ENCODE measurements at places on chromosomes 16 and 17.

DNA sequence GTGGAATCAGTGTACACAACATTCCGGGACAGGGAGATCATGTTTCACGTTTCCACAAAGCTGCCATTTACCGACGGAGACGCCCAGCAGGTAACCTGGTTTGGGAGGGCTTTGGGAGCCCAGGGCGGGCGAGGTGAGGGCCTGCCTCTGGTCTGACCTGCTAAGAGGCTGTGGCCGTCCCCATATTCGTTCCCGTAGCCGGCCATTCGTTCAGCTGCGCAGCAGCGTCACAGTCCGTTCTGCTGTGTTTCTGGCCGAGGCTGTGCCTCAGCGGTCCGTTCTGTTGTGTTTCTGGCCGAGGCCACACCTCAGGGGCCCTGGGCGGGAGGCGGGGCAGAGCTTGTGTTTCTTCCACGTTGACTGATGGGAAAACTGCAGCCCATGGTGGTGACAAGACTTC lies 68.0 kb downstream of the OR1D5 start:
- no peak overlapping the region for H3K4me3 ChIP-seq
- no peaks in the 10 kb centered on the region for H3K27me3 ChIP-seq
- no peak for DNase-seq
- H3K4me1 ChIP-seq = no peaks in the 10 kb centered on the region
- H3K27ac ChIP-seq = peak overlapping the region; percentile 77

DNA sequence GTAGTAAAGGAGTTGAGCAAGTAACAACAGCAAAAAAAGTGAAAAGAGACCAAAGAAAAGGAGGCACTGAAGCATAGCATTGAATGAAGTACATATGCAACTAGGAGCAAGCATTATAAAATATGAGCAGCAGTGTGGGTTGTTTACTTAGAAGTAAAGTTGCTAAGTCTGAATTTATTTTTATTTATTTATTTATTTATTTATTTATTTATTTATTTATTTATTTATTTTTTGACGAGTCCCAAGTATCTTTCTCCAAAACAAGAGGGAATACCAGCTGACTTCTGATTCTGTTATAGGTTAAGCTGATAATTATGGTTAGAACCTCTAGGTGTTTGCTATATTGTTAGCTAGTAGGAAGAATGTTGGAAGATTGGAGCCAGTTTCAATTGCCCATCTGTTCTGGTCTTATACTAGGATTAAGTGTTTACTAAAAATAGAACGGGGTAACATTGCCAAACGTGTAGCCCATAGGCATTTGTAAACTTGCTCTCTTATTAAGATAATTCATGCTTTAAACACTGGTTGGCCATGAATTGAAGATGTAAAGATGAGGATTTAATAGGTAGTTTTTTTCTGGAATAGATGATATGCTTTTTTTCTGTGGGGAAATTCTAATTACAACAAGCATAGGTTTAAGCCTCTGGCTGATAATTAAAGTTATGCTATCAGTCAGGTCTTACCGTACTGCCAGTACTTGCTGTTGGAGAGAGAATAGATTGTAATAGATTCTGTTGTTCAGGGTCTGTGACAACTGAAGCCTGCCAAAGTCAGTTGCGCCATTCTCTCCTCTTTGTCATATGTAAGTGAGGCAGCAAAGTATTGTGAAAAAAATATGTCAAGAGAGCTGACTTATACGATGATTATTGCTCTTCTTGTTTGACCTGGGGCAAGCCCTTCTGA lies 66.7 kb downstream of the PPM1E start:
- H3K4me3 ChIP-seq = no peak overlapping the region
- H3K27ac ChIP-seq = no peak overlapping the region

DNA sequence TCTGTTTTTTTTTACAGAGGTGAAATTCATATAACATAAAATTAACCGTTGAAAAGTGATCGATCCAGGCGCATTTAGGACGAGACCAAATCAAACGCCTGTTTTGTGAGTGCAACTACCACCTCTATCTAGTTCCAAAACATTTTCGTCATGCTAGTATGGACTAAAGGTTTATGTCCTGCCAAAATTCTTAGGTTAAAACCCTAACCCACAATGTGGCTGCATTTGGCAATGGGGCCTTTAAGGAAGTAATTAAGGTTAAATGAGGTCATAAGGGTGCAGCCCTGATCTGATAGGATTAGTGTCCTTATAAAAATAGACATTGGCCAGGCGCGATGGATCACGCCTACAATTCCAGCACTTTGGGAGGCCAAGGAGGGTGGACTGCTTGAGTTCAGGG lies 32.8 kb upstream of the RCVRN start:
- peaks cover 18% of the 10 kb centered on the region for H3K36me3 ChIP-seq
- H3K27ac ChIP-seq = no peak overlapping the region
- H3K4me3 ChIP-seq = no peak overlapping the region
- H3K27me3 ChIP-seq = no peaks in the 10 kb centered on the region
- DNase-seq = no peak
- H3K4me1 ChIP-seq = no peaks in the 10 kb centered on the region

DNA sequence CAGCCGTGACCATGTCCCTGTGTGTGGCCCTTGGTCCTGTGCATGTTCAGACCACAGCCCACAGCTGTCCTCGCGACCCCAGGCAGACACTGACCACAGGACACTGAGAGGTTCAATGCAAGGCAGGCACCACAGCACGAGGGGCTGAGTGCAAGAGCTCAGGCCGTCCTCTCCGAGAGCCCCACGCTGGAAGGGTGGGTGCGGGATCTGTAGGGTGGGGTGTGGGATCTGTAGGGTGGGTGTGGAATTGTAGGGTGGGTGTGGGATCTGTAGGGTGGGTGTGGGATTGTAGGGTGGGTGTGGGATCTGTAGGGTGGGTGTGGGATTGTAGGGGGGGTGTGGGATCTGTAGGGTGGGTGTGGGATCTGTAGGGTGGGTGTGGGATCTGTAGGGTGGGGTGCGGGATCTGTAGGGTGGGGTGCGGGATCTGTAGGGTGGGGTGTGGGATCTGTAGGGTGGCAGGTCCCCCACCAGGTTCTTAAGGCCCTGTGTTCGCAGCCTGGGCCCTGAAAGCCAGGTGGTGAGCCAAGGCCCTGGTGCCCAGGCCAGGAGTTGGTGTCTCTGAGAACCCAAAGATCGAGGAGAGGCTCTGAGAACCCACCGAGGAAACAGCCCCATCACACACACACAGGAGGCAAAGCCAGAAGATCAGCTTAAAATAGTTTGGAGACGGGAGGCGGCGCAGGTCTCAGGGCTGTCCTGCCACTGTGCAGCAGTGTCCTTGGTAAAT lies 48.2 kb downstream of the METRNL start:
- H3K27me3 ChIP-seq = peaks cover 13% of the 10 kb centered on the region
- H3K4me1 ChIP-seq = peaks cover 29% of the 10 kb centered on the region
- no peak overlapping the region for H3K4me3 ChIP-seq
- DNase-seq = no peak

GRCh38 chr17:5958850-5959249 lies 111.3 kb upstream of the WSCD1 start:
- H3K27me3 ChIP-seq = peaks cover 46% of the 10 kb centered on the region
- DNase-seq = no peak
- no peak overlapping the region for H3K4me3 ChIP-seq
- no peaks in the 10 kb centered on the region for H3K4me1 ChIP-seq
- H3K36me3 ChIP-seq = peaks cover 4% of the 10 kb centered on the region

DNA sequence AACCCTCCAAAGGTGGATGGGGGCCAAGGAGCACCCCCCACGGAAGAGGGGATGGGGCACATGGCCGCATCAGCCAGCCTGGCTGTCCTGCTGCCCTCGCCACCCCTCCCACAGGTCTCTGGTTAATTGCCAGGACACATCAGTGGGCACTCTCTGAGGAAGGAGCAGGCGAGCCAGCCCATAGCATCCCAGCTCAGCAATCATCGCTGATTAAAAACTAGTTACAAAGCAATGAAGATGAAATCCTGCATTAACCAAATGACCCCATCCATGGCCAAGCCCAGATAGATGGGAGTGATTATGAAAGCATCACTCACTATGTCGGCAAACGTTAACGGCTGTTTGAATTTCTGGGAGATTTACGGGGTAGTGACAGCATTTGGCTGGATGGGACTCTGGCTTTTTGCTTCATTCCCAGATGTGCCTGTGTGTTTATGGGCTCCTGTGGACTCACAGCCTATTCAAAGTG lies 45.3 kb downstream of the CCDC182 start:
- no peak overlapping the region for H3K4me3 ChIP-seq
- peaks cover 5% of the 10 kb centered on the region for H3K36me3 ChIP-seq
- no peaks in the 10 kb centered on the region for H3K27me3 ChIP-seq

GRCh38 chr16:17602678-17603077 lies 131.9 kb upstream of the XYLT1 start:
- peak; percentile 8 for DNase-seq
- peaks cover 28% of the 10 kb centered on the region for H3K27me3 ChIP-seq
- peaks cover 9% of the 10 kb centered on the region for H3K4me1 ChIP-seq
- peaks cover 10% of the 10 kb centered on the region for H3K36me3 ChIP-seq

GRCh38 chr17:72358465-72358864 lies 237.6 kb downstream of the SOX9 start:
- no peak for DNase-seq
- no peaks in the 10 kb centered on the region for H3K4me1 ChIP-seq

DNA sequence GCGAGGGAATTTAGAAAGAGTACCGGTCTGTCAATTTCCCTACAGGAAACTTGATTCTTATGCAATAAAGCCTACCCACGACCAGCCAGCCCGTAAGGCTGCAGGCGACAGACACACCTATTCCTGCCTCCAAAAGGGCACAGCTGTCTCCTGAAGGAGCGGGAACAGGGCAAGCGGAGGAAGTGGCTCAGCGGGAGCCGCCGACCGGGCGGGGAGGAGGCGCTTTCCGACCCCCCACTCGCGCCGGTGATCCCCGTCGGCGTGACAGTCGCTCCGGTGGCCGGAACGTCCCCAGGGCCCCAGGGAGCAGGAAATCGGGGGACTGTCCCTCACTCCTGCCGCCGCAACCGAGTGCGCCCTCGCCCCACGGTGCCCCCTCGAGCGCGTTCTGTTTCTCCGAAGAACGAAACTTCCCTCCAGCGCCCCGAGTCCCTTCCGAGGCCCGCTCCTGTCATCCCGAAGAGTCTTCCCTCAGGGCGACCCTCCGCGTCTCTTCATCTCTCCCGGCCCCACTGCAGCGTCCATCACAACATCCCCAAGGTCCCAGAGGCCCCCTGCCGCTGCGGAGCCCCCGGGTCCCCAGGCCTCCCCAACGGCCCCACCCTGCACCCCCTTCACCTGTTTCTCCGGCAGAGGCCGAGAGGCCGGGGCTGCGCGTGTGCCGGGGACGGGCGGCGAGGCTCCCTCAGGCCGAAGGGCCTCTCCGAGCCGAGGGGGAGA lies 421 bp downstream of the STAT3 start:
- peaks cover 52% of the 10 kb centered on the region for H3K4me1 ChIP-seq
- H3K27ac ChIP-seq = peak overlapping the region; percentile 100
- no peaks in the 10 kb centered on the region for H3K27me3 ChIP-seq

DNA sequence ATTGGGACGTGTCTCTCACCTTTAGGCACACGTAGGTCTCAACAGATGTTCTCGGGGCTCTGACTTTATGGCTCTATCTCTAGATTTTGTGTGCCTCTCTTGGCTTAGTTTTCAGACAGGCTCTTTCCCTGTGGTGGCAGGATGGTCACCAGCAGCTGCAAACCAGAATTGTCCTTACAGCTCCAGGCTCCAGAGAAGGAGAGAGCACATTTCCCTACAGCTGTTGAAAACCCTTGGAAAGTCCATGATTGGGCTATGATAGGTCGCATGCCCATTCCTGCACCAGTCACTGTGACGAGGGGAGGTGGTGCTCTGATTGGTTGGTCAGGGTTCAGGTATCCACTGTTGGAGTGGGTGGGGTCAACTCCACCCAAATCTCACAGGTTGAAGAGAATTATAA lies 41.5 kb downstream of the SHISA9 start:
- no peaks in the 10 kb centered on the region for H3K36me3 ChIP-seq
- H3K4me1 ChIP-seq = no peaks in the 10 kb centered on the region
- H3K4me3 ChIP-seq = no peak overlapping the region

GRCh38 chr17:70137451-70138230 lies 31.7 kb upstream of the KCNJ2 start:
- no peaks in the 10 kb centered on the region for H3K27me3 ChIP-seq
- peak overlapping the region; percentile 60 for H3K27ac ChIP-seq
- peaks cover 7% of the 10 kb centered on the region for H3K4me1 ChIP-seq
- H3K36me3 ChIP-seq = no peaks in the 10 kb centered on the region

- H3K27ac ChIP-seq = peak overlapping the region; percentile 53
- DNase-seq = no peak
- H3K36me3 ChIP-seq = no peaks in the 10 kb centered on the region
- H3K27me3 ChIP-seq = no peaks in the 10 kb centered on the region
- no peak overlapping the region for H3K4me3 ChIP-seq
- no peaks in the 10 kb centered on the region for H3K4me1 ChIP-seq
Observed at GRCh38 chr16:79229361-79229760, 371.2 kb downstream of the MAF start.

- peaks cover 44% of the 10 kb centered on the region for H3K4me1 ChIP-seq
- no peak for DNase-seq
- H3K36me3 ChIP-seq = peaks cover 80% of the 10 kb centered on the region
- no peaks in the 10 kb centered on the region for H3K27me3 ChIP-seq
- peak overlapping the region; percentile 86 for H3K4me3 ChIP-seq
Observed at GRCh38 chr17:68249354-68249765, 1.5 kb downstream of the AMZ2 start.

GRCh38 chr17:16085066-16085699 lies 85.6 kb downstream of the TTC19 start:
- H3K36me3 ChIP-seq = peaks cover 31% of the 10 kb centered on the region
- no peak overlapping the region for H3K4me3 ChIP-seq
- DNase-seq = no peak
- H3K27ac ChIP-seq = peak overlapping the region; percentile 29
- no peaks in the 10 kb centered on the region for H3K27me3 ChIP-seq

GRCh38 chr16:700684-701584 lies 4.7 kb downstream of the FBXL16 start:
- H3K36me3 ChIP-seq = peaks cover 12% of the 10 kb centered on the region
- peaks cover 4% of the 10 kb centered on the region for H3K4me1 ChIP-seq
- H3K27me3 ChIP-seq = peaks cover 31% of the 10 kb centered on the region
- no peak overlapping the region for H3K4me3 ChIP-seq
- peak overlapping the region; percentile 65 for H3K27ac ChIP-seq

- H3K4me3 ChIP-seq = no peak overlapping the region
- no peaks in the 10 kb centered on the region for H3K27me3 ChIP-seq
- no peak for DNase-seq
- H3K27ac ChIP-seq = no peak overlapping the region
- H3K36me3 ChIP-seq = peaks cover 12% of the 10 kb centered on the region
Observed at GRCh38 chr16:8678068-8678927, 3.9 kb downstream of the ABAT start.

GRCh38 chr16:70453892-70454221 lies 538 bp upstream of the FCSK start:
- no peaks in the 10 kb centered on the region for H3K36me3 ChIP-seq
- peaks cover 20% of the 10 kb centered on the region for H3K4me1 ChIP-seq
- DNase-seq = no peak
- H3K4me3 ChIP-seq = peak overlapping the region; percentile 94

DNA sequence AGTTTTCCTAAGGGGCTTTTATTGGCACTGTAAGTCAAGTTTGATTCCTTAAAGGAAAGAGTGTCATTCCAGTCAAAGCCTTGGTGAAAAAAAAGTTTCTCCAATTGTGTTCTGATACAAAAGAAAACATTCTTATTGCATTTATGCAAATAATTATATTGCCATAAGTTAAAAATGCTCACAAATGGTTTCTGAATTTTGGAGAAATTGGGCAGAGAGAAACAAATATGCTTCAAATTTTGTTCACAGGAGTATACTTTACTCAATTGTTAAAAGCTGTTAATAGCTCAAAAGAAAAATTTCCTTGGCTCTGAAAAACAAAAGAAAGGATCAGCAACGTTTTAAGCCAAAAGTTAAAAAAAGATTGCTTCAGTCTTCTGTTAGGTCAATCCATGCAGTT lies 60.2 kb downstream of the PIGL start:
- H3K27me3 ChIP-seq = no peaks in the 10 kb centered on the region
- peaks cover 16% of the 10 kb centered on the region for H3K4me1 ChIP-seq
- peaks cover 4% of the 10 kb centered on the region for H3K36me3 ChIP-seq
- no peak overlapping the region for H3K4me3 ChIP-seq

All from effector memory CD8-positive, alpha-beta T cell (primary cell).